ENCODE measurements at places on chromosomes 5 and 9. TPM values are rescaled to one million over a fixed set of nuclear protein-coding genes. Genes with fewer than 3 reads are reported as not detected.
A peak's percentile ranks its signal among the peaks of the same experiment; 100 is the strongest.

Gene IFNA2
- not detected for total RNA-seq

Gene CER1
- not detected for total RNA-seq

Gene ZBTB26
- 4.1 TPM for total RNA-seq

Gene CDX1
- 0.16 TPM for total RNA-seq

Gene WNT8A
- not detected for total RNA-seq

Gene UBAP2
- total RNA-seq = 21.5 TPM

GRCh38 chr5:137880313-137880712 lies 8.9 kb upstream of the PKD2L2 start:
- DNase-seq = no peak

DNA sequence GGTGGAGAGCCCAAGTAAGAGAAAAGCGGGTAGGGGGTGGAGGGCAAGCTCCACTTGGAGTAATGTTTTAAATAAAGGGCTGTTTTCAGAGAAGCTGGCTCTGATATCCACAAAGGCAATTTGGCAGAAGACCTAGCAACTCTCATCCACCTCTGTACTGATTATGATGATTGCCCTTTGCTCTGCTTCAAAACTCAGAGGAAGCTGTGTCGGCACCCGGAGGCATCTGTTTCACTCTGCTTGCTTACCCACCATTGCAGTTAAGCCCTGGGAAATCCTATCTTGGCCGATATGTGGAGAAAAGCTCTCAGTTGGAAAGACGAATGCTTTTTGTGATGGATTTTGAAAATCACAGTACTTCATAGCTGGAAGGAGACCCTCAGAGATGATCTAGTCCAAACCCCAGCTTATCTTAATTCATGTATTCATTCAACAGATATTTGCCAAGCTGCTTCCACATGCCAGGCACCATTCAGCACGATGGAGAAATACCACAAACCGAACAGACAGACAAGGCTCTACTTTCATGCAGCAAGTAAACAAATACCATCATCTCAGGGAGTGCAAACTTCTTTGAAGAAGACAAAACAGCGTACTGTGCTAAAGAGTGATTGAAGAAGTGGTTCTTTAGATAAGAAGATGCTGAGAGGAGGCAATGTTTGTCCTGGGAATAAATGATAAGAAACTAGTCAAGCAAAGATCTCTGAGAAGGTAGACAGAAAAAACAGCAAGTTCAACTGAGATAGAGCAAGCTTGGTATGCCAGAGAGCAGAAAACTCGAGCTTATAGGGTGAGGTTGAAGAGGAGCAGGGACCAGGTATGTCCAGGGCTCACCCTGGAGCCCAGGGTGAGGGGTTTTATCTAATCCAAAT lies 140.4 kb upstream of the SPDL1 start:
- no peak for DNase-seq

DNA sequence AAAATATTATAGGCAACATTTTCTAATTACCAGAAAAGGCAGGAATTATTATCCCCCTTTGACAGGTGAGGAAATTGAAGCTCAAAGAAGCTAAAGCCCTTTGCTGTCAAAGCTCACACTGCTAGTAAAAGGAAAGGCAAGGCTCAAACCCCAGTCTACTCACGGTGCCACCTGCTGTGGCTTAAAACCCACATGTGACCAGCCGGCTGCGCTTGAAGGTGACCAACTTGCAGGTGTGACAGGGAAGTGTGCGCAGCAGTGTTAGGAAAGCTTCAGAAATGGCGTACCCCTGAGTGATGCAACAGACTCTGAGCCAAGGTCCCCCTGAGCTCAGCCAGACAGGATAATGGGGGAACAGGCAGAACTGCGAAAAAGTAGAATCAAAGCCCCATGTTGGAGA lies 45.2 kb downstream of the PAX5 start:
- DNase-seq = no peak

- DNase-seq = no peak
Observed at GRCh38 chr5:54861212-54861894, 124.0 kb downstream of the ESM1 start.

DNA sequence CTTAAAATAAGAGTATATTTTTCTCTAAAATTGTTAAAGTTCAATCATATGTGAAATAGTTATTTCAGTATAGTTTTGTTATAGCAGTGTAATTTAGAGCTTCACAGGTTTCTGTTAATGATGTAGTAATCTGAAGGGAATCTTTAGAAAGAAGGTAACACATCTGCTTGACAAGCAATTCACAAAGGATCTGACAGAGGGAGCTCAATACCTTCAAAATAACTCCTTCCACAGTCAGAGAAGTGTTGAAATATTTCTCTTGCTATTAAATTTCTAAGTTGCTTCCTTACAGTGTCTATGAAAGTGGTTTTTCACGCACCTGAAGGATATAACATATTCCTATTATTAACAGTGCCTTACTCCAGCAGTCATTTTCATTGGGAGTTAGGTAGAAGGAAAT lies 44.9 kb downstream of the SLC25A51 start:
- no peak for DNase-seq

GRCh38 chr9:130421154-130421801 lies 23.5 kb upstream of the ASS1 start:
- DNase-seq = no peak

DNA sequence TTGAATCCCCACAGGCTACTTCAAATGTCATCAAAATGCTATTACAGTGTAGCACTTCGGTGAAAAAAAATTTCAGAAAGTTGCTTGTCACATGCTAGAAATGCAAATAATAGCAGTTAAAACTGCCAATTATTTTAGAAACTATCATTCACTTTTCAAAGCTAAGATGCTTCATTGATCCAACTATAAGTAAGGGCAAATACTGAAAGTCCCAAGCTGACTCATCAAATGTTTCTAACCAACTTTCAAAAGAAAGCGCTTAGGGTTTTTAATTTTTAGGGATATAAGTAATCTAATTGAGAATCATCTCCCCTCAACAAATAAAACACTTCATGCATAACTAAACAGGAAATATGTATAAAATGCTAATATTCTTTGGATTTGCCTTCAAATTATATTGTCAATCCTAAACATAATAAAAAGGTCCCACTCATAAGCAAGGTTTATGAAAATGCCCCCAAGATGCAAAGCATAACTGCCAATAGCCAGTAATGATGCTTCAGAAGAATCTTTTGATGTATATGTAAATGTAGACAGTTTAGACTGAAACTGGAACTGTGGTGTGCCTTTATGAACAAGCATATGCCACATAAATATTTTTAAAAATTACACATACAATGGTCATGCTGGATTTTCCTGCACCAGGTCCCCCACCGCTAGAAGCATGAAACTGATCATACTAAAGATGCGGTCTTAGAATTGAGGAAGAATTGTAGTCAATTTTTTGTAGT lies 12.2 kb downstream of the ACTL7A start:
- DNase-seq = no peak

DNA sequence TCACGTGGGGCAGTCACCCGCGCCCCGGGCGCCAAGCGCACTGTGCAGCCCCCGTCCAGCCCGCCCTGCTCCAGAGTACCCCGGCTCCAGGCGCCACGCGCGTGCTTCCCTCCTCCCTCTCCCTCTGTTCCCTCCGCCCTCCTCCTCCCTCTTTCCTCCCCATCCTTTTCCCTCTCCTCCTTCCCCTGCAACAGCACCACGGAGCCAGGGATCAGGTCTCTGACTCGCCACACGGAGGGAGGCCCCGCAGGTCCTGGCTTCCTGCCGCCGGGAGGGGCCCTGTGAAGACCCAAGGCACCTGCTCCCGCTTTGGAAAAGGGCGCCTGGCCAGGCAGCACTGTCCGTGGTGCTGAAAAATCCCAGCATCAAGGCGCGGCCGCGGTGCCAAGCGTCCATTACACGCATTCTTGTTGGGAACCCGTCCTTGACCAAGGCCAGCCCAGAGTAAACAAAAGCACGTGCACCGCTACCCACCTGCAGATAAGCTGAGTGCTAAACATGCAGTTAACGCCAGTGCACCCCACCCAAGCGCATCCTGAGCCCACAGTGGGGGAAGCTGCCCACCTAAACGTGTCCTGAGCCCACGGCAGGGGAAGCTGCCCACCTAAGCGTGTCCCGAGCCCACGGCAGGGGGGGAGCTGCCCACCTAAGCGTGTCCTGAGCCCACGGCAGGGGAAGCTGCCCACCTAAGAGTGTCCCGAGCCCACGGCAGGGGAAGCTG lies 21.7 kb downstream of the SLC6A18 start:
- no peak for DNase-seq

DNA sequence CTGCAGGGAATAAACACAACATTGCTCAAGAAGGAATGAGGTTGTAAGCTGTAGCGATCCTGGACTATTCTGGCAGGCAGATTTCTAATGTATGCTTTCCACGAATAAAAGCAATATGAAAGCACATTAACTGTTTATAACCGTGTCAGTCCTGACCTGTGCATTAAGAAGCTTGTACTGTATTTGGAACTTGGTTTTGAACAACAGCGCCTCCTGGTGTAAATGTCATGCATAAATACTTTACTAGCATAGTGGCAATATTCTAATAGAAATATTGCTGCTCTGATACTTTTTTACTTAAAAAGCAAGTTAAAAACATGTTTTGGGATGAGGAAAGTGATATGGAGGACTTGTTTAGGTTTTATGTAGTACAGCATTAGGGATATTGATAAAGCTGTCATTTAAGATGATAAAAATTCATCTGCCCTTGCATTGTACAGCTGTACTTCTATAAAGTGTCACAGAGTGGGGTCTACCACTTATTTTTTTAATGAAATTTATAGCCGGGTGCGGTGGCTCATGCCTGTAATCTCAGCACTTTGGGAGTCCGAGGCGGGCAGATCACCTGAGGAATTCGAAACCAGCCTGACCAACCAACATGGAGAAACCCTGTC lies 70.7 kb upstream of the GNE start:
- DNase-seq = no peak

DNA sequence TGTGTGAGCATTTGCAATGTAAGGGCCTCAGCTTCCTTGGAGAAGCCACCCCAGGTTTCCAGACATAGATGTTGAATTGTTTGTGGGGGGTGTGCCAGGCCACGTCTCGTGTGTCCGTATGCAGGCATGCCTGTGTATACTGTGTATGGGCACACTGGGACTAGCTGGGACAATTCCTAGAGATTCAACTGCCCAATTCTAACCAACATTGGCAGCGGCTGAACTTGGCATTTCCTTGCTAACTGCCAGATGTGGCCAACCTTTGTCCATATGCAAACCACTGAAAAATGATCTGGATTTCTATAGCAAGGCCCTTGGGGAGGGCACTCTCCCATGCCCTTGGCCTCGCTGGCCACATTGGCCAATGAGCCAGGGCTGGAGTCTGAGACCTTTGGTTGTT lies 50.3 kb downstream of the SAR1B start:
- DNase-seq = peak; percentile 49

DNA sequence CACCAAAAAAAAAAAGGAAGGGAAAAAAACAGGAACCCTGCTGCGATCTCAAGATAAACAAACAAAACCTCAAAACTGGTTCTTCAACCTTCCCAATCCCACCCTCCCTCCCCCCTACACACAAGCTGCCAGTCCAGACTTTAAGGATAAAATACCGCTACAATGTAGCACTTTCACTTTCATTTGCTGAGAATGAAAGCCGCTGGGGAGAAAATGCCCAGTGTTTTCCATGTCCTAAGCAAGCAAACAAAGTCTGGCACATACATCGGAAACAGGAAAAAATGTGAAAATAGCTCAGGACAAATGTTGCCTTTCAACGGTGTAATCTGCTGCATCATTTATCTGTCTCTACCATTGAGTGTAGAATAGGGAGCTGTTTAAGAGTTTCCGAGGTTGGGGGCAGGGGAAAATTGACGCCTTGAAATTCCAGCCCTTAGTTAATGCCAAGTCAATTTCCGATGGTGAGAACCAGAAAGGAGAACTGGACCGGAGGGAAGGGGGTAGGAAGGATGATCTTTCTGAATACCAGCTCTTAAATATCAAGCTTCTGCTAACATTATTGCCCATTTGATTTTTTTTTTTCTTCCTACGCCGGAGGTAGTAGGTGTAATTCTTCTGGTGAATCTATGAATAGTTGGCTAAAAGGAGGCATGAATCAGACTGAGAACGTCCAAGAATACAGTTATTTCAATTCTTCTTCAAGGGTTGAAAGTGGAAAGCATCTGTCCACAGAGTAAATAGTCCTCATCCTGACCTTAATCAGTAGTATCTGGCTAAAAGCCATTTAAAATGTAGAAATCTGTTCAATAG lies 1.2 kb upstream of the ADAMTS6 start:
- DNase-seq = no peak

DNA sequence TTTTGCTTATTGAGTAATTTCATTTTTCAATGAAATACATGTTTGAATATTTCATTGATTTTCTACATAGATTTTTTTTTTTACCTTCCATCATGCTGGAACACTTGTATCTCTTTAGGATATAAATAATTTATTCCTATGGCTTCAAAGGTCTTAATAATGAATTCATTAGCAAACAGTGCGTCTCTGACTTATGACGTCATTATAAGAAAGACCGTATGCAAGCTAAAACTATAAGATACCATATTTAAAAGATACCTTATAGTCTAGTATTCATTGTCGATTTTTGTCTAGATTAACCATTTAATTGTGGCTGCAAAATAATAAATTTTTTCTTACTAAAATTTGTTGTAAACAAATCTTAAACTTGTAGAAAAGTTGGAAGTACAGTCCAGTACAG lies 187.7 kb upstream of the CHD1 start:
- DNase-seq = no peak

DNA sequence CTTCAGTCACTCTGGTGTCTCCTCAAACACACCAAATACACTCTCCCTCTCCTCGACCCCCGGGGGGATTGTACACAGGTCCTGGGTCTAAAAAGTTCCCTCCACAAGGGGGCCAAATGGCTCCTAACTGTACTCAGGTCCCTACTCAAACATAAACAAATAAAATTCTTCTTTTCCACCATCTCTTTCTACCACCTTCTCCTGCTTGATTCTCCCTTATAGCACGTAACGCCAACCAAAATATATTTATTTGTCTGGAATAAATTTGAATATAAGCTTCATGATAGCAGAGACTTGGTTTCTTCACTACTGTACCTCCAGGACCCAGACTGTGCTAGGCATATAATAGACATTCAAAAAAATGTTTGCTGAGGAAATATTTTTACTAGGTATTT lies 21.4 kb downstream of the ZNF608 start:
- DNase-seq = no peak
